Mesothelial cell of epicardium (in vitro differentiated cells): ENCODE measurements at places on chromosomes 7 and 10. TPM values are rescaled to one million over a fixed set of nuclear protein-coding genes. Genes with fewer than 3 reads are reported as not detected.

The DDC gene
- total RNA-seq, result not detected in 3 replicates

The ARHGEF5 gene
- total RNA-seq, result 35.9 to 37.6 TPM (median 37.4 TPM) in 3 replicates

The BMPER gene
- total RNA-seq, result 1.7 to 3.0 TPM (median 2.1 TPM) in 3 replicates

The TRIM50 gene
- not detected in 3 replicates for total RNA-seq

The BAIAP2L1 gene
- total RNA-seq, result 27.2 to 31.0 TPM (median 30.0 TPM) in 3 replicates

The ASZ1 gene
- 0.18 TPM in 1 of 3 replicates, not detected in the others for total RNA-seq

The WNT8B gene
- 0.60 to 0.95 TPM (median 0.69 TPM) in 3 replicates for total RNA-seq

The FXYD4 gene
- not detected in 3 replicates for total RNA-seq

The ARMS2 gene
- not detected in 3 replicates for total RNA-seq

The DDX21 gene
- 39.8 to 42.6 TPM (median 42.1 TPM) in 3 replicates for total RNA-seq

The ADRB1 gene
- 0.07 to 0.18 TPM in 2 of 3 replicates, not detected in the other for total RNA-seq
